Stimulated activated CD4-positive, alpha-beta T cell treated with anti-CD3 and anti-CD28 coated beads, Interleukin-4, amount 100 ng/mL, for 1 hour (primary cell): ENCODE measurements at places on chromosomes 4 and X.

GRCh38 chr4:151236036-151236435, 40.9 kb upstream of the PRSS48 start:
- no peak for DNase-seq

DNA sequence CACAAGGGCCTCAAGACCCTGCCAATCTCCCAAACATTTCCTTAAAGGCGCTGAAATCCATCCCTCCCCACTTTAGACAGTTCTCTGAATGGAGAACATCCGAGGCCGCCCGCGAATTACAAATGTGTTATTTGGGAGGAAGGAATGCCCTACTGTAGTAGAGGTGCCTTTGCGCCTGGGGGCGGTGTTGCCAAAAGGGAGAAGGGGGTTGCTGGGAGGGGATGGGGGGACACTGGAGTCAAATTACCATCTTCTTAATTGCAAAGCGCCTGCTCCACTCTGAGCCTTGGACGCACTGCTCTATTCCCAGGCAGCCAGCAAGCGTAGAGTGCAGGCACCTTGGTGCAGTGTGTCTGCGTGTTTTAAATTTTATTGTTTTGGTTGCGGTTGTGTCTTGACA, 2.7 kb downstream of the TMEM255A start:
- no peak for DNase-seq

DNA sequence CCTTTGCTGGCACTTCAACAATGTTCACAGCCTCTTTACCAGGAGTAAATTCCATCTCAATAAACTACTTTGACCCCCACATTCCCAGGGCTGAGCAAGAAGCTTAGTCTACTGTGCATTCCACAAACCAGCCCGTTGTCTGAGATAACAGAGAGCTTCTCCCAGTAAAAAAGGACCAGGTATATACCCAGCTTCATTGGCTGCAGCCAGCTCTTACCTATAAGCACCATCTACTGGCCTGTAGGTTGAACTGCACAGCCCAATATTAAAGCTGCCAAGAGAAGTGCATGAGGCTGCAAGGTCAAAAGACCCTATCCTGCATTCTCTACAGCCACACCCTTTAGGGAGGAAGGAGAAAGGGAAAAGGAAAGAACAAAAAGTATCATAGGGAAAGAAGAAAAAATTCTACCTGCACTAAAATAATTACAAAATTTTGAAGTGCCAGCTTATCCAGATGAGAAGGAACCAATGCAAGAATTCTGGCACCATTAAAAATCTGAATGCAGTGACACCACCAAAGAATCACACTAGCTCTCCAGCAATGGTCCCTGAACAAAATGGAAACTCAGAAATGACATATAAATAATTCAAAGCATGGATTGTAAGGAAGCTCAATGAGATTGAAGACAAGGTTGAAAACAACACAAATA, 45.7 kb upstream of the INTU start:
- DNase-seq: no peak

DNA sequence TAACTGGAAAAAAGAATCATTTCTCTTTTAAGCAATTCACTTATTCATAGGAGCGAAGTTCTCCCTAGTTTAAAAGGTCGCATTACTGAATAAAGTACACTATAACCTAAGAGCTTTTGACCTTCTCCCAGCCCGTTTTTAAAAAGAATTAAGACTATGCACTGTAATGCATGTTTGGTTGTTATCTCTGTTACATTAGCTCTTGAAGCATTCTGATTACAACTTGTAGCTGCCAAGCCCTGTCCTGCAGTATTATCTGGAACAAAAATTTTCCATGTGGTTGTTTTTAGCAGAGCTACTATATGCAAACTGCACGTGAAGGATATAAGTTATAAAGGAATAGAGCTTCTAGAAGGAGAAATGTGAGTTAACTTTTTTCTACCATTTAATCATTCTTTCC, 8.1 kb downstream of the GAB1 start:
- no peak for DNase-seq

DNA sequence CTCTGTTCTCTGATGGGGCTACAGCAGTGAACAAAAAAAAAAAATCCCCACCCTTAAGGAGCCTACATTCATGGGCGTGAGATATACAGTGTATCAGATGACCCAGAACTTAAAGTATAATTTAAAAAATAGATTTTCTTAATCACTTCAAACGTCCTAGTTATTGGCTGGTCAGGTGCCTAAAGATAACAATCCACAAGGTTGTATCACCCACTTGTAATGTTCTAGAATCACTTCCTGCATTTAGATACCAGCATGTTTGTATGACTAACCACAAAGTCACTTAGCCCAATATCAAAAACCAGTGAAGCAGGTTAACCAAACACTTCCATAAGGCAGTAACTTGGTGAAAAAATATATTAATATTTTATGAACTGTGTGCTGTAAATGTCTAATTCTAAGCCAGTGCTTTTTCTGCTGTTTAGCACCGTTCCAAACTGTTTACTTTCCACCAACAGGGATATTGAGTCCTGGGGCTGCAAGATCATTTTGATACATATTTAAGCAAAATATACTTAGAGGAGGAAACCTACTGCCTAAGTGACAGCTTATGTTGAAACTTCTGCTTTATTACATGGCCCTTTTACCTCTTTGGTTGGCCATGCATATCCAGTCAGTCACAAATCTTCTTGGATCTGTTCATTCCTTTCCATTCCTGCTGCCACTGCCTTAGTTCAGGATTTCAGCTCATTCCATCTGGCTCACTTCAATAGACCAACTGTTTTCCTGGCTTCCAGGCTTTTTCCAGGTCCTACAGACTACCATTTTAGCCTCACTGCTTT, 43.3 kb downstream of the CD40LG start:
- DNase-seq: no peak

- no peak for DNase-seq
These were observed 1.1 kb upstream of the STX18 start for GRCh38 chr4:4542774-4543485.

DNA sequence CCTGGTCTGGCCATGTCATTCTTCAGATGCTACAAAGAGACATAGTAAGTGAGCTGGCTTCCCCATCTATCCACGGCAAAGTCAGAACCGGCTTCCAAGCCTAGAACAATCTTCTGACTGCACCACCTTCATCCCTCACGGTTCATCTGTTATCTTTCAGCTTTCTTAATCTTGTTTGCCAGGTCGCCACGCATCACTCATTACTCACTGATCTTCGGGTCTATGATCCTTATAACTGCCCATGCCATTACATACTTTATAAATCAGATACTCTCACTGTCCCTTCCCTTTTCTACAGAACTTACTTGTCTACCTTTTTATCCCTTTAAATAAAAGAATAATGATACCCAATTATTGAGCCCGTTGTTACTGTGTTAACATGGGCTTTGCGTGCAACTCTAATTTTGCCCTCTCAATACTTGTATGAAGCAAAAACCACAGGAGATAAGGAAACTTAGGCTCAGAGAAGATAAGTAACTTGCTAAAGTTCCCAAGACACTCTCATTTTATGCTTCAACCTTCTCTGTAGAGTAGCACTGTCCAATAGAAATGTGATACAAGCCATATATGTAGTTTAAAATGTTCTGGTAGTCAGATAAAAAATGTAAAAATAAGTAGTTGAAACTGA, 171.7 kb downstream of the AMELX start:
- DNase-seq: no peak

DNA sequence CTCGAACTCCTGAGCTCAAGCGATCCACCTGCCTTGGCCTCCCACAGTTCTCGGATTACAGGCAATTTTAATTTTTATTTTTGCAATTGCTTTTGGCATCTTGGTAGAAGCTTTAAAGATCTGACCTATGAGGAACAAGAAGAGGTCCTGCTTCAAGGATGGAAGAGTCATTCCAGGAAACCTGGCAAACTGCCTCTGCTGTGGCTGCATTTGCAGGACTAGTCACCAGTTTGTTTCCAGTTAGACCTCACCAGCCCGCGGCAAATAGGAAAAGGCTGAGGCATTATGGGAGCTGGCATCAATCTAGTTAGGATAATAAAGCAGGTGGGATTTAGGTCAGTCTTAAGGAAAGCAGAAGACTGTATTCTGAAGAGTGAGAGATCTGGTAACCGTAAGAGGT, 51.9 kb upstream of the LAS1L start:
- DNase-seq: no peak

- DNase-seq: no peak
These were observed 82.8 kb downstream of the CPZ start for GRCh38 chr4:8675383-8675782.

- no peak for DNase-seq
These were observed 16.2 kb downstream of the GATB start for GRCh38 chr4:151744614-151745013.

DNA sequence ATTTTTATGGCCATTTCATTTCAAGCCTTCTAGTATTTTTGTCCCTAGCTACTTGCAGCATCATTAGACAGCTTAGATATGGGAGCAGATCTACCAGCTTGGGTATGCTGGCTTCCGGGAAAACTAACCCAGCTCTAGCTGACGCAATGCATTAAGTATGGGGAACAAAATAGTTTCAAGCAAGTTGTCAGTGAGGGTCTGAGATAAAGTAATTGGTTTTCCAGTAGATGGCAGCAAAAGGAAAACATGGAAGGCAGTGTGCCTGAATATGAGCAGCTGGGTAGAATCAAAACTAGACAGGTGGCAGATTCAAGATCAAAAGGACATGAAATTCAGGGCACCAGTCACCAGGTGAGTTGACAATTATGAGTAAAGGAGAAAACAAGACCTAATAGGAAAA, 340.9 kb upstream of the CTSO start:
- no peak for DNase-seq

- no peak for DNase-seq
These were observed 84.4 kb upstream of the PHOX2B start for GRCh38 chr4:41832961-41833360.

- DNase-seq: no peak
These were observed 8.7 kb downstream of the ATP5ME start for GRCh38 chr4:665381-665750.

DNA sequence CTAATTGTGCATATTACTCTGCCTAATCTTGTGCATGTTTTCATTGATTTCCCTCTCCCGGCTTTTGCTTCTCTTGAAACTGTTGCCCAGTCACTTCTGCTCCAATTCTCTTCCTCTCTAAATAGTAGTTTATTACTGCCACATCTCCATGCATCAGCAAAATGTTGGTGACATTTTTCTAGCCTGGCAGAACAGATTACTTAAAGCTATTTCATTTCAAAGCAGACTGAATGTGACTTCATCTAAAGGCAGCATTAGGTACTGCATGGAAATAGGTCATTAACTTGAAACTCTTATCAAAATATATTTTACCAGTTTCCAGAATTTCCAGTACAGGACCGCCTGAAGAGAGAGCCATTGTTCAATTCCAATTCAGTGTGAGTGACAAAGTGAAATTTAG, 52.4 kb downstream of the HPGDS start:
- no peak for DNase-seq

DNA sequence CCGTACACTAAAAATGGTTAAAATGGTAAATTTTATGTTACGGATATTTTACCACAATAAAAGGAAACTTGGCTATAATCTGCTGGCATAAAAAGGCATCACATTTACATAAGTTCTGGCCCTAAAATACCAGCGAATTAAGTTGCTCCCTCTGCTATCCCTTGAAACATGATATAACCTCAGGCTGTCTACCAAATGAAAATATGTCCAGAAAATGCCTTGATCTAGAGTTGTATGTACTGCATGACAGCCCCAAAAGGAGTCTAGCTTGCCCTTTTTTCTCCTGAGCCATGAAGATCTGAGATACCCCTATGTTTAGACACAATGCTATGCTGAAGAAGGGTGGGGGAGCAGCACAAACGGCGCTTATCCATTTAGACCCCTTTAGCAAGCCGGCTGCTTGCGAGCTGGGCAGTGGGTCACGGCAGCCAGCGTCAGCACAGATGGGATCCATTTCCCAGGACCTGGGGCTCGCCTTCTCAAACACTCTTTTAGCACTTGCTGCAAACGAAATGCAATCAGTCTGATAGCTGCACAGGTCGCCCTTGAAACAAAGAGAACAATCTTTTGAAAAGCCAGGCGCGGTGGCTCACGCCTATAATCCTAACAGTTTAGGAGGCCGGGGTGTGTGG, 77.0 kb downstream of the AFAP1 start:
- DNase-seq: no peak

DNA sequence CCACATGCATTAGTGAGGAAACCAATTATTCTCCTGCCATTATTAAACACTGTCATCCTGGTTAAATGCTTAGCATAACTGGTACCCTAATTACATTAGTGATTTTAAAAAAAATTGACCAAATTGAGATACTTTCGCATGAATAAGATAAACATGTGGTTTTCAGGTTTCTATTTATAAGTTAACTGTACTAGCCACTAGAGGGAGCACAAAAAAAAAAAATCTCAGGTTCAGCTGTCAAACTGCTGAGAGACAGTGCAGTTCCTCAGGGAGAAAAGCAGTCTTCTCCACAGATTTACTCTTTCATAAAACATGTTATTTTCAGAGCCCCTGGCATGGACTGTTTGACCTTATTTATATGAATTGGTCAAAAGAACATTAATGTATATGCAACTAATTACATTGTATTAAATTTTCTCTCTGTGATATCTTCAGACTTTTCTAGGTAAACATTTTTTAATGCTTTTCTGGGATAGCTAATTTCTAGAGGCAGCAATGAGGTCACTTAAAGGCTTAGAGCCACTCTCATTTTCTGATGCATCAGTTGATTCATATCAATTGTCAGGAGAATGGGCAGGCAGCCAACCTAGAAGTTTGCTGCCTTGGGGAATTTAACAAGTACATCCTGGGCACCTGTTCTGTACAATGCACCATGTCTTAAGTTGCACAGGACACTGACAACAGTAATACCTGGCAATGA, 167.5 kb downstream of the CDS1 start:
- DNase-seq: no peak

- no peak for DNase-seq
These were observed 56.0 kb upstream of the MID1 start for GRCh38 chrX:10676235-10676957.

GRCh38 chr4:18777190-18777930, 755.8 kb upstream of the LCORL start:
- DNase-seq: no peak

- DNase-seq: no peak
These were observed 327.0 kb upstream of the DKK2 start for GRCh38 chr4:107363125-107363524.

- DNase-seq: no peak
These were observed 8.9 kb upstream of the TRIML1 start for GRCh38 chr4:188130355-188130754.

DNA sequence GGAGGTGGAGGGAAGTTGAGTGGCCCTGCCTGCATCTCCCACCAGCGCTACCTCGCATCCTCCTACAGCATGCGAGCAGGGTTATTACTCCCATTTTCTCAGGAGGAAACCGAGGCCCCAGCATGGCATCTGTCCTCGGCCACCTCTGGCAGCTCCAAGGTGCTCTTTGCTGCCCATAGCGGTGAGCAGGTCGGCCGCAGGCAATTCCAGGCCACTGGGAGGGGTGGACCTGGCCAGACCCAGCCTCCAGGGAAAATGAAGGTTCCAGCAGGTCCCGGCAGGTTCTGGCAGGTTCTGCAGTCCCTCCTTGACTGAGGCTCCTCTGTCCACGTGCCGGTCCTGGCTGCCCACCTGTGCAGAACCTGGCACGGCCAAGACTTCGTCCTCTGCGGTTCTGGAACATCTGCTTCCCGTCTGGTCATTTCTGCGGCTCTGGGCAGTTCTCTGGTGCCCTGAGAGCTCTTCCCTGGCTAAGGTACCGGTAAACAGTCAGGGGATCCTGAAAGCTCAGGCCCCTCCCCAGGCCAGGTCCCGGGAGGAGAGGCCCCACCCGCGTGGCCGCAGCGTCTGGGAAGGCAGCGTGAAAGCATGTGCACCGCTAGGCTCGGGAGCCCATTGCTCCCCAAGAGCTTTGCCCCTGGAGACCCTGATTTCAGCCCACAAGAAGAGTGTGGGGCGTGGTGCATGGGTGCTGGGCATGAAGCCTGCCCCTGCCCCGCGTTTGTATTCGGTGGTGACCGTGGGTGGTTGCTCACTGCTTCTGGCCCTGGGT, 112.0 kb upstream of the ADRA2C start:
- no peak for DNase-seq
